ENCODE measurements at places on chromosomes 3 and 15.

GRCh38 chr3:50523279-50523811, 19.9 kb upstream of the CACNA2D2 start:
- DNase-seq: no peak

DNA sequence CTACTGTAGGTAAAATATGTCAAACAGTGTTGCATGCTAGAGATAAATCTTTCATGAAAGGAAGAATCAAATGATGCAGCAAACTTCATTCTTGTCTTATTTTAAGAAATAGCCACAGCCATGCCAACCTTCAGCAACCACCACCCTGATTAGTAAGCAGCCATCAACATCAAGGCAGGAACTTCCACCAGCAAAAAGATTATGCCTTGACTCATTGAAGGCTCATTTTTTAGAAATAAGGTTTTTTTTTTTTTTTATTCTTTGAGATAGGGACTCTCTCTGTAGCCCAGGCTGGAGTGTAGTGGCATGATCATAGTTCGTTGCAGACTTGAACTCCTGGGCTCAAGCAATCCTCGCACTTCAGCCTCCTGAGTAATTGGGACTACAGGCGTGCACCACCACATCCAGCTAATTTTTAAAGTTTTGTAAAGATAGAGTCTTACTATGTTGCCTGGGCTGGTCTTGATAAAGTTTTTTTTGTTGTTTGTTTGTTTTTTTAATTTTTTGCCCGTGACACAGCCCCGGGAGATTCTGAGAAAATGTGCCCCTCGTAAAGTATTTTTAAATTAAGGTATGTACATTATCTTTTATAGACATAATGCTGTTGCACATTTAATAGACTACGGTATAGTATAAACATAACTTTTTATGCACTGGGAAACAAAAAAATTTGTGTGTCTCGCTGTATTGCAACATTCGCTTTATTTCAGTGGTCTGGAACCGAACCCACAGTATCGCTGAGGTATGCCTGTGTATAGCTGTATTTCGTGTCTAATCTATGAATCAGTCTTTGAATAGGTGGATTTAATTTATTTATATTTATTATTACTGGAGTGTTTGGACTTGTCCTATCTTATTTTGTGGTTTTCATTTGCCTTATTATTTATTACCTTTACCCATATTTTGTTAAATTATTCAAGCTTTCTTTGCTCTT, 23.3 kb downstream of the SNRK start:
- no peak for DNase-seq

DNA sequence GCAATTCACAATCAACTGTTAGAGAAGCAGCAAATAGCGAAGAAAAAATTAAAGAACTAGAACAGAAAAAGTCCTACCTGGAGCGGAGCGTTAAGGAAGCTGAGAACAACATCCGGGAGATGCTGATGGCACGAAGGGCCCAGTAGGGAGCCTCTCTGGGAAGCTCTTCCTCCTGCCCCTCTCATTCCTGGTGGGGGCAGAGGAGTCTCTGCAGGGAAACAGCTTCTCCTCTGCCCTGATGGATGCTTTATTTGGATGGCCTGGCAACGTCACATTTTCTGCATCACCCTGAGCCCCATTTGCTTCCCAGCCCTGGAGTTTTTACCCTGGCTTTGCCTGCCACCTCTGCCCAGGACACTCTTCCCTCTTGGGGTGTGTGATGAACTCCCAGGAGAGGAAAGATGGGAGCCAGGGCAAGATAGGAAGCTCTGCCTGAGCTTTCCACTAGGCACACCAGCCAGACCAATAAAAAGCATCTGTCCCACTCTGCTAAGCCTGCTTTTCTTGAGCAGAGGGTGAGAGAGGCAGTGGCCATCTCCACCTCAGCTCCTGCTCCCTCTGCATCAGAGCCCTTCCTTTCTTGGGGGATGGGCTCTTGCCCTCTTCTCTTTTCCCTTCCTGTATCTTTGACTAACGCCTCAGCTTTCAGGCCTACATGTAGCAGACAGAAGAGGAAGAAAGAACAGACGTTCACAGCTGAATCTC, 39.4 kb downstream of the PPARG start:
- no peak for DNase-seq

GRCh38 chr3:134517791-134518190, 31.9 kb downstream of the CEP63 start:
- no peak for DNase-seq

- DNase-seq: no peak
These were observed 751.0 kb downstream of the ROBO1 start for GRCh38 chr3:79016587-79017376.

DNA sequence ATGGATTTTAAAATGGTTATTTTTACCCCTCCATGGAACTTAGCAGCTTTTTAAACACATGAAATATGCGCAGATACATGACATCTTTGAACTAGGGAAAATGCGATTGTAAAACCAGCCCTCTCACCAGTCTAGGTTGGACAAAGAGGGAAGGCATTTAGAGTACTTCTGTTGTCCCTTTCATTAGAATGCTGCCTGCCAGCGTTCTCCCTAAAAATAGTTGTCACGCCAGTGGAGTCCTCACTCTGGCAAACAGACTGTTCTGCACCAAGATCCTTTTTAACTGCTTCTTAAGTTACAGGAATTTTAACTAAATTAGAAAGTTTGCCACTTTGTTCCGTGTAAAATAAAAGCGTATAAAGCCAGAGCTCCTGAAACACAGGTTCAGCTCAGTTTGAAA, 295.3 kb downstream of the VPS13C start:
- DNase-seq: no peak

- DNase-seq: no peak
These were observed 222.0 kb upstream of the UBE2E2 start for GRCh38 chr3:22981166-22981565.

GRCh38 chr3:169479314-169479939, 184.1 kb downstream of the MECOM start:
- no peak for DNase-seq

DNA sequence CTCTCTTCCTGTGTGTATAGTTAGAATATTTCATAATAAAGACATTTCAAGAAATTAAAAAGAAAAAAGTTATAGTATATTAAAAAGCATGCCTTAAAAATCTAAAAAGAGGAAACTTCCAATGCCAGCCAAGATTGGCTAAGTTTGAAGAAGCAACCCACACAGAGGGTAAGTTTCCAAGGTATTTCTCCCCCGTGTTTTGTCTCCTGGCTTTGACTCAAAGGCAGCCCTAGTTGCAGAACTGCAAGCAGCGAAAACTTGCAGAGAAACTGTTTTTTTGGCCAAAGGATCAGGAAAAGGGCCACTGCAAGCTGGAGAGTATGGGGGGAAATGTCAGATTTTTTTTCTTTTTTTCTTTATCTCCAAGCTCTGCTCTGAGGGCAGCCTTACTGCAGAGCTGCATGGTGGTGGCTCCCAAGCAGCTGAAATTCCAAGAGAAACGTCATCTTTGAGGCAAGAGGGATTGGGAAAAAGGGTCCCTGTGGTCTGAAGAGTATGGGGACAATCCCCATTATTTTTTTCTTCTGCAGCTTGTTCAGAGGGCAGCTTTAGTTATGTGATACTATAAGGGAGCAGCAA, 23.0 kb downstream of the HACL1 start:
- DNase-seq: no peak

- no peak for DNase-seq
These were observed 68.1 kb upstream of the SCN5A start for GRCh38 chr3:38717355-38718240.

GRCh38 chr15:36742696-36743095, 163.3 kb downstream of the CDIN1 start:
- no peak for DNase-seq
